ENCODE measurements at places on chromosomes 5 and 9.

GRCh38 chr5:30131-30530, 61.8 kb upstream of the PLEKHG4B start:
- no peak for DNase-seq

DNA sequence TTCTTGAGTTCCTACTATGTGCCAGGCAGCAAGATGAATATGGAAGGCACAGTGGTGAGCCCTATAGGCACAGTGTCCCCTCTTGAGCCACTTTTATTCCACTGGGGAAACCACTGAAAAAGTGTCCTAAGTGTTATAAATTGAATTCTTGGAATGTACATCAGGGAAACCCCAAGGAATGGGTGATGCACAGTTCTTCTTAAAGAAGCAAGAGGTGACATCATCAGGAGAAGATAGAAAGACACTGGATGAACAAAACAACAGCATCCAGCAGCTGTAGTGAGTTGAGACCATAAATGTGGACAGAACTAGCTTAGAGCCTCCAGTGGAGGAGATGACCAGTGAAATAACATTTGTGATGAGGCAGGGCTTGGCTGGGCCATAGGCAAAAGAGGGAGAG, 199.2 kb upstream of the ANKRD55 start:
- no peak for DNase-seq

GRCh38 chr9:133804199-133804598, 66.0 kb upstream of the SARDH start:
- no peak for DNase-seq

DNA sequence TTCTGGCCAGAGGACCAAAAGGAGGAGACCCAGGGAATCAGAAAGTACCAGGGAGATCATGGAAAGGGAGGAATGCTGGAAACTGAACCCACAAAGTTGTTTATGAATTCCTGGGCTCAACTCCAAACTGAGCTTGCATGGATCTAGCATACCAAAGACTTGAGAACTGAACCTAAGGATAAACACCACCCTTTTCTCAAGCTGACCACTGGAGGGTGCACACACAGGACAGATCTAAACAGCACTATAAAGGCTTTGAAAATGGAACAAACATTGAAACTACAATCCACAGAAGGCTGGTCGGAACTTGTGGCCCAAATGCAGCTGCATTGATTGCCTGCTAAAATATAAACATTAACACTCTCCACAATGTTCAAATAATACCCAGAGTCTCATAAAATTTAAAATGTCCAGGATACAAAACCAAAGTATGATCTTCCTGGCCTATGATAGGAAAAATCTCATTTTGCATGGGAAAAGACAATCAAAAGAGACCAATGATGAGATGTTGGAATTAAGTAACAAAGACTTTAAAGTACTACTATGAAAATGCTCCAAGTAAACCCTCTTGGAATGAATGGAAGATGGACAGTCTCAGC, 15.6 kb upstream of the IRF1 start:
- peak; percentile 74 for DNase-seq

DNA sequence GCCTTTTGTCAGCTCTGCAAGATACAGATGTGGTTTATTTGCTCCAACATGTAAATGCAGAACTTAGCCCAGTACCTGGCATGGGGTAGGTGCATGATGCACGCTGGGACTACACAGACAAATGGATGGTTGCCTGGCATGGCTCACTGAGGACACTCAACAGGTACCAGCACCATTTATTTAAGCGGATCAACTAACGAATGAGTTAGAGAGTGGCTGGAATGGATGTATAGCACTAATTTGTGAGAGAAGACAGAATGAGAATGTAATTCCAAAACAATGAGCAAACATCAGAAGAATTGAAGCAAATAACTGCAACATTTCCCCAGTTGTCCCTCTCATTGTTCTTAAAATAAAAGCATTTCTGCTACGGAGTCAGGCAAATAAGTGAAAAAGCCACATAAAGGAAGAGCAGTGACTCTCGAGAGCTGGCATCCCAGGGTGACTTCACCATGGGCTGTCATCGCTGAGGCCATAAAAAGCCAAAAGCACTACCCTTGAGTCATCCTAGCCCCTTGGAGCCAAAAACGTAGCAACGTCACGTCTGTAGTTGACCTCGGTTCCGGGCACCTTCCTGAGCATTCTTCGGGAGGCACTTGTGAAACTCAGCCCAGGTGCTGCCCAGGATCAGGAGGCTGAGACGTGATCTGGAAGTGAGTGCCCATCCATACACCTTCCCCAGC, 290.3 kb downstream of the NSG2 start:
- no peak for DNase-seq

GRCh38 chr5:95142145-95142544, 142.7 kb downstream of the MCTP1 start:
- DNase-seq: no peak

- no peak for DNase-seq
Observed at GRCh38 chr9:106843371-106843770, 19.6 kb upstream of the ZNF462 start.

DNA sequence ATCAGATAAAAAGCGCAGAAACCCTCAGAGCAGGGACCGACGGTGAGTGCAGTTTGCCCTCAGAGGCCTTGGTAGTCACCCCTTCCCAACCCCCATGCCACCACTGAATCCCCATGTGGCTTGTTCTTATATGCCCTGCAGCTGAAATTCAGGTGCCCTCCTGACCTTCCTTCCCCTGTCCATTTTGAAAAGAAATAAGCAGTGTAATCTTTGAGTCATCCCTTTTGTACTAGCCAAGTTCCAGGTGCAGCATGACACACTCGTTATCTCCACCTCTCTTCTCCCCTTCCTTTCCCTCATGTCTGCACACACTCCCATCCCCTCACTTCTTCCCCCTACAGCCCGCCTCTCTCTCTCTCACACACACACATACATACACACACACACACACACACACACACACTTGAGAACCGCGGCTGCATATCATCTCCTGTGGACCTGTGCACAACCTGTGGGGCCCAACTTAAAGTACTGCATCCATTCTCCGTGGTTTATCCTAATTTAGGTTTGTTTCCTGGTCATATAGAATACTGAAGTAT, 53.1 kb downstream of the SYK start:
- DNase-seq: no peak

DNA sequence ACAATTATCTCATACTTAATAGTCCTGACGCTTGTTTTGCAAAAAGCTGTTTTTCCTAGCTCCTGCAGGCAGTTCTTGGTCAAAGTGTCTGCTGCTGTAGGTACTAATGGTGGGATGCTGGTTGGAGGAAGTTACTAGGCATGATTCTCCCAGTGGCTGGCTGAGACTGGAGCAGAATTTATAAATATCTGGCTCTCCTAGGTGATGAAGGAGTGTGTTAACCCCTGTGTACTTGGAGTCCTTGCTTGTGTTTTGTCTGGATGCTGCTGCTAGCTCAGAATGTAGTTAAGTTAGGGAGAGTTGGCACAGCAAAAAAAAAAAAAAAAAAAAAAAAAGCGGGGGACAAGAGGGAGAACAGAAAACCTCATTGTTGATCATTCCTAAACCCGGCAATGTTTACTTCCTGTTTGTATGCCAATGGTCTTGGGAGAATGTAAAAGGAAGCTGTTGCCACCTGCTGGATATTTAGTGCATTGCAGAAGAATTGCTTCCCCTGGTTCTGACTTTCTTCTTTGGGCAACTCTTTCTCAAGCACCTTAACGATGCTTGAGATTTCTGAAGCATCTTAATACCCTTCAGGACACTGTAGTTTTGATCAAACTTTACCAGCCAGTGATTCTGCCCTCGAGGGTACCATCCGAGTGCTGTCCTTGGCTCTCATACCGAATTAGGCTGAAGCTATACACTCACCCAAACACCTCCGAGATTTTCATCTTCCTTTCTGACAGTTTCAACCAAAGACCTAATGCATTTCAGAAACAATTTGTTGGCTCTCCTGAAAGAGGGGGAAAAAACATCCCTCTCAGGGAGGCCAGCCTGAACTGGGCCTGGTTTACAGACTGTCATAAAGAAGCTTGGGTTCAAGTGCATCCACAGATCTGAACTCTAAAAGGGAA, 71.7 kb upstream of the WWC1 start:
- DNase-seq: peak; percentile 78

- DNase-seq: no peak
Observed at GRCh38 chr9:107894572-107895261, 405.1 kb upstream of the KLF4 start.

- no peak for DNase-seq
Observed at GRCh38 chr5:74340476-74340875, 300.1 kb downstream of the ENC1 start.

DNA sequence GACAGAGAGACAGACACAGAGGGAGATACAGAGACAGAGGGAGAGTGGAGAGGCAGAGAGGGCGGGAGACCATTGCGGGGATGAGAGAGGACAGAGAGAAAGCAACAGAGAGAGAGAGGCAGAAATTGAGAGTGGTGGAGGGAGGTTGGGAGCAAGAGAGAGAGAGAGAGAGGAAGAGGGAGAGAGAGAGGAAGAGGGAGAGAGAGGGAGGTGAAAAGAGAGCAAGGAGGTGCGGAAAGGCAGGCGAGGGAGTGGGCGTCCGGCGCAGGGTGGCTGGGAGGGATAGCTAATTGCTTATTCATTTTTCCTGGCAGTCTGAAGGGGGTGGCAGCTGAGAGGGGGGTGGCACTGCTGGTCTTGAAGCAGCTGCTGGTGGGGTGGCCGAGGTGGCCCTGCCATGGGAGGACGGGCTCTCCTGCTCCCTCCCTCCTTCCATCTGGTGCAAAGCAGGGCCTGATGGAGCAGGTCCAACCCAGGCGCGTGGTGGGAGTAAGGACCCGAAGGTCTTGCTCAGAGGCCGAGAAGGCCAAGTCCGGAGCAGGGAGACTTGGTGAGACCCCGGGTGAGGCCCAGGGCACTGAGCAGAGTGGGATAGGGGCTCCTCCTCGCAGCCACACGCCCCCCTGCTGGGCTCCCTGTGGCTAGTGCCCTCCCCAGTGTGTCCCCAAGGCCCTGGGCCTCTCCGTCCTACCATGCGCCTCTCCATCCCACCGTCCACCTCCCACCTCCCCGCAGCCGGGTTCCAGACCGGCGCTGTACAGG, 25.3 kb upstream of the RNU6ATAC start:
- DNase-seq: no peak

DNA sequence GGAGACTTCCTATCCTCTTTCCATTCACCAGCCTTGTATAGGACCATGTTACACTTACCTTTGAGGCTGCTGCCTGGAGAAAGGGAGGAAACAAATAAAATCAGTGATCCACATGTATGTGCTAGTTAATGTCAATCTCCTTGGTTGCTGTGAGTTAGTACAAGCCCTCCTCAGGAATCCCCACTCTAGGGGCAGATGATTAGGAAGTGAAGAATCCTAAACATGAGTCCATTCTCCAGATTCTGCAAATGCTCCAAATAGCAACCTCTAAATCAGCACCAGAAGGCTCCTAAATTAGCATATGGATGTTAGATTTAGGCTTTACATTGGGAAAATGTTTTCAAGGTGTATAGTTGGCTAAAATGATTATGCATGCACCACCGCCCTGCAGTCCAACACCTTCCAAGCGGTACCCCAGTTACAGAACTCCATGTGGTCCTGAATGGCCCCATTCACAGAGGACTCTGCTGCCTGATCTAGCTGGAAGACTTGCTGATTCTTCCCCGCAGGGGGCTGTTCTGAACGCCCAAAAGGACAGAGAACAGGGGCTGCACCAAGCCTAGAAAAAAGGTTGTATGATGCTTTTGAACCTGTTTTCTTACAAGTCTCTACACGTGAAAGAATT, 123.2 kb downstream of the TLE1 start:
- DNase-seq: no peak

GRCh38 chr5:149053072-149053695, 9.7 kb downstream of the SH3TC2 start:
- no peak for DNase-seq

DNA sequence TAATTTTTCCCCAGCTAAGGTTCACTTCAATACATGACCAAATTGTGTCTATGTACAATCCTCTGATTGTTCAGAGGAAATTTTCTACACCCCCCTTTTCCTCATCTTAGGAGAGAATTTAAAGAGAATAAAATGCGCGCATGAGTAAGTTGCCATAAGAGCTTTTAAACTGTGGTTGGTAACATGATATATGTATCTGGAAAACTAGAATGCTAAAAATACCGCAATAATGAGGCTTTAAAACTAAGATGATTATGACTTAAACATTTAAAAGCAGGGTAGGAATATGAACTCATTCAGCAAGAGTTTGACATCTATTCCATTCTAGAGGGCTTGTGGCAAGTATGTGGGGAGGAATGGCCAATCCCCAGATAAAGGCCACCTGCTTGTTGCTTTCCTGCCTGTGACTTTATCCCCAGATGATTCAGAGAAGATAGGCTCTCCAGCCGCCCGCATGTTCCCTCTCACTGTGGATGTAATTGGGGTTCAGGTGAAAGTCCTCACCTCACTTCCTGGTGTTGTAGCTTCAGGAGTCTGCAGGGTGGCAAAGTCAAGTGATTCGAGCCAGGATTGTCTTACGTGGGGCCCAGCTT, 26.5 kb upstream of the BASP1 start:
- no peak for DNase-seq

DNA sequence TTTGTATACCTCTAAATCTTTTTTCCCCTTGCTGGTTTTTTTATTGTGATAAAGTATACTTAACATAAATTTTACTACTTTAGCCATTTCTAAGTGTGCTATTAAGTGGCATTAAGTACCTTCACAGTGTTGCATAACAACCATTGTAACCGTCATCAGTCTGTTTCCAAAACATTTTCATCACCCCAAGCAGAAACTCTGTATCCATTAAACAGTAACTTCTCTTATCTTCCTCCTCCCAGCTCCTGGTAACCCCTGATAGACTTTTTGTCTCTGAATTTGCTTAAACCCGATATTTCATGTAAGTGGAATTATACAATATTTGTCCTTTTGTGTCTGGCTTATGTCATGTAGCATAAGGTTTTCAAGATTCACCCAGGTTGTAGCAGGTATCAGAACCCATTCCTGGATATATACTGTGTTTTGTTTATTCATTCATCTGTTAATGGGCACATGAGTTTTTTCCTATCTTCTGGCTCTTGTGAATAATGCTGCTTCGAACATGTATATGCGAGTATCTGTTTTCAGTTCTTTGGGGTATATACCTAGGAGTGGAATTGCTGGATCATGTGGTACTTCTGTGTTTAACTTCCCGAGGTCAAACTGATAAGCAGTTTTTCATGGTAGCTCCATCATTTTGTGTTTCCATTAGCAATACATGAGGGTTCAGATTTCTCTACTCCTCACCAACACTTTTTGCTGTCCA, 66.4 kb downstream of the EHMT1 start:
- no peak for DNase-seq

GRCh38 chr5:69468631-69469030, 24.0 kb upstream of the OCLN start:
- peak; percentile 6 for DNase-seq

- DNase-seq: peak; percentile 10
Observed at GRCh38 chr9:69549310-69550202, 122.6 kb downstream of the APBA1 start.

All from Kasumi-1 (cell line).